Thoracic aorta (tissue), 2 donors: ENCODE measurements at places on chromosomes 4 and X. TPM values are rescaled to one million over a fixed set of nuclear protein-coding genes. Genes with fewer than 3 reads are reported as not detected.

- no peak for DNase-seq
Observed at GRCh38 chrX:136497556-136498052, at the start of gene HTATSF1. Gene HTATSF1 (plus strand): TSS chrX:136497592. CDS start chrX:136497685, 93 bp downstream.

- DNase-seq = no peak
Observed at GRCh38 chr4:163816494-163816893, 322.0 kb downstream of the TMA16 start.

GRCh38 chr4:108830509-108831244 is 67.8 kb upstream of the ETNPPL start:
- no peak for DNase-seq

- DNase-seq = no peak
Observed at GRCh38 chr4:4521731-4522130, 20.1 kb downstream of the STX18 start.

GRCh38 chr4:132839070-132839469 is 310.0 kb upstream of the PCDH10 start:
- DNase-seq = no peak

DNA sequence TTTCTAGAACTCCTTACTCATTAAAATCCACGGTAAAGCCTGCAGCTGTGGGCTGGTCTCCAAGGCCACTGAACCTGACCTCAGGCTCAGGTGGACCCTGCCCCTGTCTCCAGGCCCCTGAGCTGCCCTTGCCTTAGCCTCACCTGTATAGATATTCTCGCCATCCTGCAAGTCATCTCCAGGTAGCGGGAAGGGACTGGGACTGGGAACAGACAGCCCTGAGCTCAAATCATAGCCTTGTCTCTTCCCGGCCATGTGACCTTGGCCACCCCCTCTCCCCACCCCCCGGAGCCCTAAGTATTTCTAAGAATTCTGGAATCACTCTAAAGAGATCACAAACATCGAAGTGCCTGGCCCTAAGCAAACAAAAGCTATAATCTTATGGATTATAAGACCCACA is 17.7 kb downstream of the ABLIM2 start:
- DNase-seq = no peak

Gene PHKA2
- 28.3 TPM for total RNA-seq

Gene TMEM144
- 22.6 TPM for total RNA-seq

Gene HPGD
- total RNA-seq = 6.5 TPM

DNA sequence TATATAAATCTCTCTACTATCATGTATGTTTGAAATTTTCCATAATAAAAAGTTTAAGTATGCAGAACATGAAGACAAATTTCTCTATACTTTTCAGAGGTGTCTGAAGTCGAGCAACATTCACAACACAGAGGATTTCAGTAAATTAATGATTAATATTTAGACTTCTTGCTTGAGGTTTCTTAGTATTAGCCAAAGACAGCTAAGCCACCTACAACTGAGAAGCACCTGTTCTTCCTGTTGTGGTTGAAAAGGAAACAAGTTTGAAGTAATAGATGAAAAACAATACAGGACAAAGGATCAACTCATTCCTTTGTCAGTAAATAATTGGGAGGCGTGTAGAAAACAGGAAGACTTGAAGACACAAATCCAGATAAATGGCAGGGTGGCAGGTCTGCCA is 21.1 kb downstream of the SCML1 start:
- no peak for DNase-seq

Gene FRG2
- total RNA-seq = not detected

GRCh38 chrX:9494771-9495170 is 29.9 kb downstream of the TBL1X start:
- DNase-seq = no peak

DNA sequence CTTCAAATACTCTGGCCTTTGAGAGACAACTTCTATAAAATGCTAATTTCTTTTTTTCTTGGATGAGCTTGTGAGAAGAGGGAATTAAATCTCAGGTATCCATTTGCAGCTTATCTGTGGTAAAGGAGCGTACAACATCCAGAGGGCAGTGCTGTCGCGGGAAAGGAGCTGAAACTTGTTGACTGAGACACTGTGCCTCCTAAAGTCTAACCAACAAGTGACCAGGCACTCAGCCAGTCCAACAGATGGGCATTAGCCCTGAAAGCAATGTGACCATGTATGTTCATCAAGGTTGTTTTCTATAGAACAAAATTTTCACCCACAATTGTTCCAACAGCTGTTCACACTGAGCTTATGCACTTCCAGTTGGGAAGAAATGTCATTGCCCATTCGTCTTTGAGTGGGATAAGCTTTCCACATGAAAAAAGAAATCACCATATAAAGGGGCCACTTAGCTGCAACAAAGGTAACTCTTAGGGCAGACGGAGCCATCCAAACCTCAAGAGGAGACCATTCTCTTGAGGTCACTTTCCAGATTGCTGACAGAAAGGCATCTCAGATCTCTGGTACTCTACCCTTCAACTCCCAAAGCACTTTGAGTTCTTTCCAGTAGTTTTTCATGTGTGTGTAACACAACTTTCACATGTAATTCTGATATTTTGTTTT is 244.8 kb upstream of the NEIL3 start:
- no peak for DNase-seq

Gene DGKK
- total RNA-seq = not detected

Gene TMEM47
- 366 TPM for total RNA-seq

GRCh38 chrX:11953615-11954014 is 184.7 kb upstream of the FRMPD4 start:
- no peak for DNase-seq

- no peak for DNase-seq
Observed at GRCh38 chrX:99117011-99117410, 1293.1 kb downstream of the PCDH19 start.

DNA sequence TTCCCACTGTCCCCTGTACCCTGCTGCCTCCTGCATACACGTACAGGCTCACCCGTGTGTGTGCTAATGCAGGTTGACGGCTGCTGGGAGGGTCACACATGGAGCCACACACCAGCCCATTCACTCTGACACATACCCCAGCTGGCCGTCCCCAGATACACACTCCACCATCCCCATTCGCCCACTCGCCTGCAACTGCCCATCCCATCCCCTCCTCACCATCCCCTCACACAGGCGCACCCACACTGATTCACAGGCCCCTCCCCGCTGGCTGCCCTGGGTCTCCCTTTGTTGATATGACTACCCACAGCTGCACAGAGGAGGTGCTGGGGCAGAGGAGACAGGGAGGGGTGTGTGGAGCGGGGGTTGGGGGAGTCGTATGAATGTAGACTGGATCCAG is 25.7 kb downstream of the PJA1 start:
- DNase-seq = no peak

GRCh38 chrX:43025806-43026315 is 247.9 kb upstream of the PPP1R2C start:
- no peak for DNase-seq

DNA sequence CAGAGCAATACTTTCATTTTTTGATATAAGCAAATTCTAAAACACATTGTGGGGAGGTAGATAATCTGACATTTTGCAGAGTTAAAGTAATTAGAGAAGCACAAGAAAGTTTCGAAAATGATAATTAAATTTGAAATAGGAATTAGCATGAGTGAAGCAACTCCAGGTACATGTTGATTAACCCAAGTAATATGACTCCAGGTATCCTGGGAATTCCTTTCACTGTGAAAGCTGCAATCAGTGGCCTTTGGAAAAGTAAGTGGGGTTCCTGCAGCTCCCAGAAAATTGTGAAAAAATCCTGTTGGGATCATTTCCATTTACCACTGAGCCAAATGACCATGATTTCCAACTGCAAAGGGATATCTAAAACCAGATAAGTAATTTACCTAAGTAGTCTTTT is 26.0 kb upstream of the CXCL2 start:
- DNase-seq = no peak

GRCh38 chr4:172169871-172170270 is 356.7 kb downstream of the GALNTL6 start:
- no peak for DNase-seq

DNA sequence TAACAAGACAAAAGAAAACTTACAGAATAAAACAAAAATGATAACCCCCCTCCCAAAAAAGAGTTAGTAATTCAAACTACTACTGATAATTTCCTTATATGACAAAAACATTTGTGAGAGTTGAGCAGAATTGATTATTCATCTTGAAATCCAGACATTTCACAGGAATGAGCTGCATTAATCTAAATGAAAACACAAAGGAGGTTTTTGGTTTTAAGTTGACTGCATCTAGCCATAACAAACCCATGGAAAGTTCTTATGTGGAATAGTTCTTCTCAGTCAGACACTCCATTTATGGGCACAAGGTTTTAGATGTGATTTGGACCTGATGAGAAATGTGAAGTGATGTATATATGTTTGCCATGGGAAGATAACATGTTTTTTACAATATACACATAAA is 95.4 kb downstream of the VCX2 start:
- DNase-seq = no peak

- no peak for DNase-seq
Observed at GRCh38 chr4:6294705-6295421, 25.2 kb downstream of the WFS1 start.

DNA sequence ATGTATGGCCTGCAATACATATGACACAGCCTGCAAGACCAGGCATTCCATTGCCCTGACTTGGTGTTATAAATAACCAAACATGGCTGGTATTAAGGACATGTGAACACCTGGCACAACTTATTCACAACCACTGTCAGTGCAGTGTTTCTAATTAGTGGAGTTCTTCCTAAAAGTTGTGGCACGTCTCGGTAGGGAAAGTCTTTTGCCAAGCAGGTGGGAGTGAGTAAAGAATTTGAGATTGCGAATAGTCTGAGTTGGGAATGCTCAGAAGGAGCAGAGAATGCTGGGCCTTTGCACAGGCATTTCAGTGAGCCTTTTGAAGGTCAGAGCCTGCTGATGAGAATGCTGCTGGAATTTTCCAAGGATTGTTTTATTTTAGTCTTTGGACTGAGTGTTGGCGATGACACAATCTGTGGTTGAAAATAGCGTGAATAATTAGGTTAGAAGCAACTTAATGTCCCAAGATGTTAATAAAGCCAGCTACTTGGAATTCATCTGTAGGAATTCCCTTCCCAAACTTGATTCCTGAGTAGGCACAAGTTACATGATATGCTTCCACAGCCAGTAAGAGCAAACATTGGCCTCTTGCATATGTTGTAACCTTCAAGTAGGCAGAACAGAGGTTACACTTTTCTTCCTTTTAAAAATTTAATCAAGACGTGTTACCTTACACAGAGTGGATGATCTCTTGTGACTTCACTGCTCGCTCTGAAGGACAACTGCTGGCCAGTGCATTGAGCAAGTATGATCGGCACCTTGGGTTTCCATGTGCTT is 83.6 kb upstream of the PGRMC2 start:
- no peak for DNase-seq

Gene TCP11X1
- total RNA-seq = not detected

Gene NLRP2B
- 0.14 TPM for total RNA-seq

Gene SMIM10
- 14.6 TPM for total RNA-seq

DNA sequence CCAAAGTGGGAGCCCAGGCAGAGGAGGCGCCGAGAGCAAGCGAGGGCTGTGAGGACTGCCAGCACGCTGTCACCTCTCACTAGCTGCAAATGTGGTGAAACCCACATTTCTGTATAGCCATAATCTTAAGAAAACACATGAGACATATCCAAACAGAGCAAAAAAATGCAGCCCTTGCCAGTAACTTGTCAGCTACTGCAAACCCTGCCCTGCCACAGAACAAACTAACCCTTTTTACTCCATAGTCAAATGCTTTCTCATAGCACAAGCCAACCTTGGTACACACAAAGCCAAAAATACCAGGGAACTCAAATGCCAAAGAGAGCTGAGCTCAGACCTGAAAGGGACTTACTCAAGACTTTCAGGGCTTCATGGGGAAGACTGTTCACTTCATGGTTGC is 14.9 kb upstream of the NXF3 start:
- DNase-seq = no peak

DNA sequence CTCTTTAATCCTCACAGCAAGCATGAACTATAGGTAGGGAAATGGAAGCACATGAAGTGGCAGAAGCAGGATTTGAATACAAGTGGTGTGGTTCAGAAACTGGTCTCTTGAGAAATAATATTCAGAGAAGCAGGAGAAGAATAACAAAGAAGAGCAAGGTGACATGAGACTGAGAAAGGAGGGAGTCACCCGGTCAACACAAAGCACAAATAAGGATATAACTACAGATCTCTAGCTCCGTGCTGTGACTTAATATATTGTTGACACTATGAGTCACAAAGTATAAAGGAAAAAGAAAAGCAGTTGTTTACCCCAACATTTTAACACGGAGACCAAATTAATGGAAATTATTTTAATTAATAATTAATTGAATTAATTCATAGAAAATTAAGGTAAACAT is 204.5 kb downstream of the CPE start:
- DNase-seq = no peak

GRCh38 chr4:16206301-16206700 is 20.0 kb downstream of the TAPT1 start:
- DNase-seq = no peak

Gene DSPP
- not detected for total RNA-seq

Gene SLC9B1
- not detected for total RNA-seq

Gene YIPF6
- total RNA-seq = 35.6 TPM

Gene DKK2
- 0.27 TPM for total RNA-seq

- no peak for DNase-seq
Observed at GRCh38 chrX:64389489-64389888, 5.8 kb downstream of the MTMR8 start.

DNA sequence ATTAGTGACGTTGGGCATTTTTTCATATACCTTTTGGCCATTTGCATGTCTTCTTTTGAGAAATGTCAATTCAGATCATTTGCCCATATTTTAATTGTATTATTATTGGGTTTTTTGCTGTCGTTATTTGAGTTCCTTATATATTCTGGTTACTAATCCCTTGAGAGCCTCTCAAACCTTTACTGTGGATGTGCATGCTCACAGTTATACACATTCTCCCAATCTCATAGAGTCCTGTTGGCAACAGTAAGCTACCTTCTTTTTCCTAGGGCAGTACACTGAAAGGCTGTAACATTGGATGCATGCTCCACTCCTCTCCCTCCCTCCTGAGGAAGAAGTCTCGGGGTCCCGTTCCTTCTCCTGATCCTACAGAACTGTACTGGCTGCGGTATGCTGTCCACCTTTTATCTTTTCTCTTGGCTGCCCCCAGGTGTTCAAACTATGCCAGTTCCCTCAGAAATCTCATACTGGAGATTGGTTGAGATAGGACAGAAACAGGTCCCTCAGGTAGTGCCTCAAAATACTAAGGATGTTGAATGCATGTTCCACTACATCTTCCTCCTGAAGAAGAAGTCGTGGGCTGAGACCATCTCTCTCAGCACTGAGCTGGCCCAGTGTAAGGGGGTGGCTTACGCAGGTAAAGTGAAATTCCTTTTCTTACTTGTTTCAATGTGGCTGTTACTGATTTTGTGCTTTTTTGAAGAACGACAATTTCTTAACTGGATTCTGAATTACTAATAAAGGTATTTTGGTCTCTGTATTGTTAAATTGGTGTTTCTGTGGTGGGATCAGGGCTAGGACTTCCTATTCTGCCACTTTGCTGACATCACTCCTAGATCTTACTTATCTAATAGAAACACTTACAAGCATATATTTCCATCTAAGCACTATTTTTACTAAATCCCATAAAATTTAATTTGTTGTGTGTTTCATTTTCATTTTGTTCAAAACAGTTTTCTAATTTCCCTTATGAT is 145.4 kb upstream of the HUWE1 start:
- no peak for DNase-seq

- DNase-seq = no peak
Observed at GRCh38 chrX:97740044-97740443, 856.3 kb downstream of the RPA4 start.

Gene SULT1E1
- total RNA-seq = not detected
